ENCODE measurements at places on chromosomes 4 and X.
A peak's percentile ranks its signal among the peaks of the same experiment; 100 is the strongest.

DNA sequence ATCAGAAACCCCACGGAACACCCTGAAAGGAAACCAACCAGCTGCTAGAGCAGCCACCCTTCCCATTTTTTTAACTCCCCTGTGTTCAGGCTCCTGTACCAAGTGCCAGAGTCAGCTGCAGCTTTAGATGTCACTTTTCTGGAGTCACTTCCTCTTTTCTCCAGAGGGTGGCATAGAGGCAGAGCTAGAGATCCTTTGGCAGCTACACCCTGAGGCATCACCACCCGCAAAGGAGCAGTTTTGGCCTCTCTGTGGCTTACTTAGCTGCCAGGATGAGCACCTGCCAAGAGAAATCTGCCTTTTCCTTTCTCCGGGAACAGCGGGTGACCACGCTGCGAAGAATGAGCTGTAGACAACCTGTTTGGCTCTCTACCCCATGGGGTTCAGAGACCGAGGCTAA lies 58.0 kb upstream of the CHRDL1 start:
- DNase-seq: no peak

DNA sequence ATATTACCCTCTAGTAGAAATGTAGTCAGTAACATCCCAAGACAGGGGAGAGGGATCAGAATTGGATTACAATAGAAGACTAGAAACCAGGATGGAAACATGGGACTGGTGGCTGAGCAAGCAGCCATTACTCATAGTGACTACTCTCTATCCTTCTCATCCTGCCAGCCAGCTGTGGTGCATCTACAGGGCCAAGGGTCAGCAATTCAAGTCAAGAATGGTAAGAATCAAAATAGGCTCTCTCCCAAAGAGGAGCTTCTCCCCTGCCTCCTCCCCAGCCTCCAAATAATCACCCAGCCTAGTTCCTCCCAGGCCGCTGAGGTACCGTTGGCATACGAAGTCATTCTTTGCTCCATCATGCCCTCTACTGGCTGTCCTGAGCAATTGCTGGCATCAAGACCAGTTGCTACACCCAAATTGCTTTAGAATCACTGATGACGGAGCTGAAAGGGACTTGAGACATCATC lies 19.4 kb downstream of the AWAT2 start:
- DNase-seq: no peak

GRCh38 chr4:133000012-133000411 lies 149.1 kb upstream of the PCDH10 start:
- no peak for DNase-seq

DNA sequence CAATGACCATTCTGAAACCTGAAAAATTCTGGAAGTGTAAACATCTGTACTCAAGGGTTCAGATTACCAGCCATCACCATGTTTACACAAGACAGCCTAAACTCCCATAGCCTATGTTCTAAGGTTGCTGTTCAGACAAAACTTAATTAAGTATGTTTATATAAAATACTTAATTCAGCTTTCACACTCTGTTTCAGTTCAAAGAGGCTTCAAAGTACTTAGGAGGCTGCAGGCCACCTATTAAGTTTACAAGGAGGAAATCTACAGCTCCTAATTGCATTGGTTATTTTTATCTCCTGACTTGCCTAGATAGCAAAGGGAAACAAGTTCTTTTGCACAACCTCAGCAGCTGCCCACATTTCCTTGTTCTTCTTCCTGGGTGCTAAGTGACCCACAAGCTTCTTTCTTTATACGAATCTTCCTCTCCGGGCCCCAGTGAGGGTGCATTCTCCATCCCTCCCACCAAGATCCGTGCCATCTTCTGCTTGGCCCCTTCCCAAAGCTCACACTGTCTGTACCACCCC lies 2.0 kb downstream of the GAK start:
- no peak for DNase-seq

DNA sequence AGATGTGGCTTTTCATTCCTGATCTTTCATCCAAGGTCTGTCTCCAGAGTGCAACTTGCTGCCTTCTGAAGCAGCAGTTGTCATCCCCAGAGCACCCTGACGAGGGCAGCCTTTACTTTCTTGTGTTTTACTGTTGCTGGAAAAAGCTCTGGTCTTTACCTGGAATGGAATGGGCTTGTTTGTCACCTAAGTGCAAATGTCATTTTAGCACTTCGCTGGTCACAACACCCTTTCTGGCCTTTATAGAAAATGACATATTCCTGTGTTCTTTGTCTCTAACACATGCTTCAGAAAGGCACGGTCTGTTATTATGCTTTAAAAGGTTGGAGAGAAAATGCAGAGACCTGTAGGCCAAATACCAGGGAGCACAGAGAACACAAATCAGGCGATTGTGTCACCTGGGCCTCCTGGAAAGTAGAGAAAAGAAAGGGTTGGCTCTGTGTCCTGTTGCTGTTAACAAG lies 332.7 kb upstream of the IGFBP7 start:
- peak; percentile 31 for DNase-seq

DNA sequence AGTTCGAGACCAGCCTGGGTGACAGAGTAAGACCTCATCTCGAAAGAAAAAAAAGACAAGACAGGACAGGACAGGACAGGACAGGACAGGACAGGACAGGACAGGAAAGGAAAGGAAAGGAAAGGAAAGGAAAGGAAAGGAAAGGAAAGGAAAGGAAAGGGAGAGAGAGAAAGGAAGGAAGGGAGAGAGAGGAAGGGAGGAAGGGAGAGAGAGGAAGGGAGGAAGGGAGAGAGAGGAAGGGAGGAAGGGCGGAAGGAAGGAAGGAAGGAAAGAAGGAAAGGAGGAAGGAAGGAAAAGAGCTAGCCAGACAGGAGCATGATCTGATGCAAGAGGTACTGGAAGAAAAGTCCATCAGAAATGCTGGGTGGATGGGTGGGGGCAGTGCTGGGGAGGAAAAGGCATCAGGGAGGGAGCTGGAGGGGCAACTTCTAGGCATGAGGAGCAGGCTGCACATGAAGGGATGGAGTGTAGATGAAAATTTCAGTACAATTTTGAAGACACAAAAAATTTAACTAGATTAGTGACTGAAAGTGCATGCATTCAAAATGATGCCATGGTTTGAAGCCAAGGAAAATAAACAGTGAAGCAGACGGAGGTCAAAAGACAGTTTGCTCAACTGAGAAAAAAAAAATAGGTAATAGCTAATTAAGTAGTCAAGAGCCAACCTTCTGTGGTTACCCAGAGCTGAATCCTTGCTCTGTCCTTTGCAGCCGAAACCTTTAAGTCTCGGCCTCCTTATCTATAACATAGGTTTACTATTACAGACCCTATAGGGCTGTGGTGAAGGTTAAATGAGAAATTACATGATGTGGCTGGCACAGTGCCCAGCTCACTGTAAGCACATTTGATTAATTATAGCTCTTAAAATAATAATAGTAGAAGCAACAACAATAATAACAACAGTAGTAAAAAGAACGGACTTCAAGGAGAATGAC lies 59.9 kb downstream of the ZNF827 start:
- no peak for DNase-seq

DNA sequence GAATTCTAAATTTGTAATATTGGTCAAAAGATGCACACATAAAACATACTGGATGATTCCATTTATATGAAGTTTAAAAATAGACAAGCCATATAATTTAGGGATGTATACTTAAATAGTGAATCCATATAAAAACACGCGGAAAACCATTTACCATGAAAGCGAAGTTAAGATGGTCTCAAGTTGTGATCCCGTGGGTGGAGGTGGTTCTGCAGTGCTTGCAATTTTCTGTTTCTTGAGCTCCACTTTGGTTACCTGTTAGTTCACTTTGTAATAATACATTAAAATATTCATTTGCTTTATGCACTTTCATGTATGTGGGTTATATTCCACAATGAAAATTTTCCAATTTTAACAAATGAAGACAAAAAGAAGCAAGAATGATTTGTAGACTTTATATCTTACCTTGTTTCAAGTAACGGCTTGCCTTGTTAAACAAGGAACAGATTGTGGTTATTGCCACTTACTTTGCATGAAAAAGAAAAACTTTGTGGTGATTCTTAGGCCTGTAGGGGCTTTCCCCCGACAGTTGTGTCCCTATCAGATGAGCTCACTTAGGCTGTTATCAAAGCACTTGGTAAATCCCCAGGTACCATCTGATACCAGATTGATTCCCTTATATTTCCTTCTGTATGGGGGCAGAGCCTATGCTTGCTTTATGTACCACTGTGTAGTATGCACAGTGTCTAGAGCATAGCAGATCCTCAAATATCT lies 12.2 kb downstream of the UCP1 start:
- no peak for DNase-seq

- DNase-seq: no peak
Measured at GRCh38 chr4:141971869-141972268, 335.5 kb downstream of the IL15 start.

- DNase-seq: no peak
Measured at GRCh38 chr4:71765821-71766383, 18.0 kb downstream of the GC start.

DNA sequence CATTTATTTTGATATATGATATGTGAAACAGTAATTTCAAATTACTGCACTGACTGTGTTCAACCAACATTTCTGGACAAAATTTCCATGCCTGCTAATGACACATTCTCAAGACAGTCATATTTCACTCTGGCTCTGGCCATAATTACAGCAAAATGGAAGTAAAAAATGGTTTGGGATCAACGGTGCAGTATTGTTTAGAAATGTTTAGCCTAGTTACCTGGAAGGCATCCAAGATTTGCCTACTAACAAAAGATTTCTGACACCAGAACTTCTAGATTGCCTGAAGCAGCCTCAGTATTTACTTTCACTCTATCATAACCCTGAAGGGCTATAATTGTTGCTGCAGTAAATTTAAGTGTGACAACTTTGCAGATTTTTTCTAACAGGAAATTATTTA lies 416.3 kb downstream of the PCDH10 start:
- no peak for DNase-seq

GRCh38 chr4:118743867-118744266 lies 58.7 kb downstream of the METTL14 start:
- DNase-seq: no peak

DNA sequence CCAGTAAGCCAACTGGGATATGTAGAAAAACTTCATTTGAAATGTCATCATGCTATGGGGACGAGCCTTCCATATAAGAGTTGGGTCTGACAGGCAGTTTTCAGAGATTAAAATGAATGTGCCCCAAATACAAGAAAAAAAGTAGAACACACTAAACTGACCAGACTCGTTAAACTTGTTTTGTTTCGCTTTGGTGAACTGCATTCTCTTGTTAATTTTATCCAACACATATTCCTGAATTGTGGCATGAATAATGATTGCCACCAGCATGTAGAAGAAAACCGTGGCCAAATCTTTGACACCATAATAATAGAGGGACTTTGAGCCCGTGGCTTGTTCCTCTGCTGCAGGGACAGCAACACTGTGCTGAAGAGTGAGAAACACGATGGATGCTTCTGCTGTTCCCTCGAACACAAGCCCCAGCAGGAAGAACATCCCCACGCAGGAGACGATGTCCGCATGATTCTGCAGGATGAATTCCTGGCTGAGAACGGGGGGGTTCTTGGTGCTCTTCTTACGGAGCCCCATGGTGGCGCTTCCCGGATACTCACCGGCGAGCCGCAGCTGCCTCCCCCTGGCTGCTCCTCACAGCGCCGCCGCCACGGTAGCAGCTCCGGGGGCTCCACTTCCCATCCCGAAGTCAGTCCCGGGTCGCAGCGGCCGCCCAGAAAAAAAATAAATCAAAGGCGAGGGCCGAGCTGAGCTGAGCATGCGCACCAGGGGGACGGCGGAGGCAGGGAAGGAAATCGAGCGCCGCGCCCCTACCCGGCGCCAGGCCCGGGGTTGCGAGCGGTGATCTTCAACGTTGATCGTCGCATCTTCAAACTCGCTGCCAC lies at the start of gene TRAM1L1:
TSS of gene TRAM1L1 (minus strand) at position 711 of the 836 bp plus-strand sequence. CDS start at position 528, 183 bp downstream.
- DNase-seq: peak; percentile 16

DNA sequence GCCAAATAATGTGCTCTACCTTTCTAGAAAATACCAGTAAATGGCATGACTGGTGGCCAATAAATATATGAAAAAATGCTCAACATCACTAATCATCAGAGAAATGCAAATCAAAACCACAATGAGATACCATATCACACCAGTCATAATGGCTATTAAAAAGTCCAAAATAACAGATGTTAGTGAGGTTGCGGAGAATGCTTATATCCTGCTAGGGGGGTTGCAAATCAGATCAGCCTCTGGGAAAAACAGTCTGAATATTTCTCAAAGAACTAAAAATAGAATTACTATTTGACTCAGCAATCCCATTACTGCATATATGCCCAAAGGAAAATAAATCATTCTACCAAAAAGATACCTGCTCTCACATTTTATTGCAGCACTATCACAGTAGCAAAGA lies 115.1 kb downstream of the RASGEF1B start:
- DNase-seq: no peak

GRCh38 chrX:121921258-121921657 lies 873.8 kb downstream of the GLUD2 start:
- DNase-seq: no peak

- DNase-seq: no peak
Measured at GRCh38 chr4:26450418-26450817, 39.9 kb downstream of the CCKAR start.

DNA sequence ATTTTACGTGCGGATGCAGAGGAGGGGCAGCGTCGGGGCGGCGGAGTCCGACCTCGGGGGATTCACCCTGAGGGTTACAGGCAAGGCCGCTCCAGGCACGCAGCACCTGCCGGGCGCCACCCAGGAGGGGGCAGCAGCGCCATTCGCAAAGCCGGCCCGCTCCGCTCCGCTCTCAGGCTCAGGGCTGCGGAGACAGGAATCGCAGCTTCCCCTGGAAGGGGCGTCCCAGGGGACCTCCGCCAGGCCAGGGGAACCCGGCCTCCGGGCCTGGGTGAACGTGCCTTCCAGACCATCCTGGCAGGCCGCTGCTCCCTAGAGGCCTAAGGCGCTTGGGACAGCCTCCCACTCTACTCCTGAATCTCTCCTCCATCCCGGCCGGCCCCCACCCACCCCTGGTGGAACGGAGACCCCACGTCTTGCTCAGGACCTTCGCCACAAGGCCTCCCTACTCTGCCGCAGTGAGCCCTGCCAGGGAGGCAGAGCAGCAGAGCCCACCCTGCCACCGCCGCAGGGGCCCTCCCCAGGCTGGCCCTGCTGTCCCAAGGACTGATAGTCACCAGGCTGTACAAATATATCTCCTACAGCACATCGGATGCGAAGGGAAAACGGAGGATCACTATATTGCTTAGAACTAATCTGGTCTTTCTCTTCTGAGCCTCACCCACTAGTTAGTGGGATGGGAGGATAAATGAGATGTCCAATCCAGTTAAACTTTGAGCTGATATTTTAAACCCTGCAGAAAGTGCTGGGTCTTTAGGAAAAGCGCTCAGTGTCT lies 115.0 kb downstream of the SMIM20 start:
- DNase-seq: no peak

DNA sequence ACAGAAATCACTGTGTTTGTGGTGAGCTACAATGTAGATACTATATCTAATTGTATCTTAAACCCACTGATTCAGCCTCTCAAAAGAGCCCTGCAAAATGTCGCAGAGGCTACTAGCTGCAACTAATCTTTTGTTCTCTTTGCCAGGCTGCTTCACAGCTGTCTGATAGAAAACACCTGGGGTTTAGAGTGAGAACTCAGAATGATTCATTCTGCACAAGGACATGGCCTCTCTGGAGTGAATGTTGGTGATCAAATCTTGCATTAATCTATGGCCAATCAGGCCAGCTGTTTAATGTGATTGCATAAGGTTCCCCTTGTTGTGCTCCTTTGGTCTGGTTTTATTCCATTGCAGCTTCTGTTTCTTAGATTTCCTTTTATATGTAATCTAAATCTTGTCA lies 100.3 kb downstream of the EMCN start:
- DNase-seq: no peak

Measured in D721Med (cell line).